ENCODE measurements at places on chromosomes 3 and 15.
A peak's percentile ranks its signal among the peaks of the same experiment; 100 is the strongest.

DNA sequence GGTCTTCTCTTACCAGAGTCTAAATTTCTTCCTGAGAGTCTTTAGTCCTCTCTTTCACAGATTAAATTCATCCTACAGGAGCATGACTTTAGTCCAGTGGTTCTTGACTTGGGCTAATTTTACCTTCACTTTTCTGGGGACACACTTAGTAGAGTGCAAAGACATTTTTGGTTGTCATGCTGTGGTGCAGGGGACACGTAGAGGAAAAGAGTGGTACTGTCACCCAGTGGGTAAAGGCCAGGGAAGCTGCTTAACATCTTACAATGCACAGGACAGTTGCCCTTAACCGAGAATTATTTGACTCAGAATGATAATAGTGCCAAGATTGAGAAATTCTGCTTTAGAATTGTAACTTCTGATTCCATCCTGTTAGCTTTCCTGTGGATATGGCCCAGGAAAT, 772.5 kb upstream of the GRM7 start:
- DNase-seq: no peak

DNA sequence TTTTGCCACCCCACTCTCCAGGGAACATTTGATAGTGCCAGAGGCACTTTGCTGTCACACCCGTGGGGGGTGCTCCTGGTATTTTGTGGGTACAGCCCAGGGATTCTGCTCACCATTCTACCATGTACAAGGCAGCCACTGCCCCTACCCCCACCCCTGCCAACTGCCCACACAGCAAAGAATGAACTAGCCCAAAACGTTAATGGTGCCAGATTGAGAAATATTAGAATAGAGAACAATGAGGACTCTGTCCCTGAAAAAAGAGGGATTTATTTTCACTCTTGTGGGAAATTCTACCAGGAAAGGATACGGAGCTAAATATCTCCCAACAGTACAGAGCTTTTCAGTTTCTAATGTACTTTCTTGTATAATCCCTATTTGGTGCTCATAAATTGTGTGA, 154.5 kb upstream of the SUCLG2 start:
- DNase-seq: no peak

- DNase-seq: no peak
These were observed at the start of gene KCNMB2 for GRCh38 chr3:178536211-178537079. KCNMB2 (plus strand) TSS chr3:178536436.

GRCh38 chr3:103082501-103082900, 647.7 kb downstream of the ZPLD1 start:
- DNase-seq: no peak

- DNase-seq: no peak
These were observed 10.0 kb upstream of the USP3 start for GRCh38 chr15:63494408-63494807.

- DNase-seq: no peak
These were observed 68.4 kb downstream of the PPCDC start for GRCh38 chr15:75091814-75092213.

DNA sequence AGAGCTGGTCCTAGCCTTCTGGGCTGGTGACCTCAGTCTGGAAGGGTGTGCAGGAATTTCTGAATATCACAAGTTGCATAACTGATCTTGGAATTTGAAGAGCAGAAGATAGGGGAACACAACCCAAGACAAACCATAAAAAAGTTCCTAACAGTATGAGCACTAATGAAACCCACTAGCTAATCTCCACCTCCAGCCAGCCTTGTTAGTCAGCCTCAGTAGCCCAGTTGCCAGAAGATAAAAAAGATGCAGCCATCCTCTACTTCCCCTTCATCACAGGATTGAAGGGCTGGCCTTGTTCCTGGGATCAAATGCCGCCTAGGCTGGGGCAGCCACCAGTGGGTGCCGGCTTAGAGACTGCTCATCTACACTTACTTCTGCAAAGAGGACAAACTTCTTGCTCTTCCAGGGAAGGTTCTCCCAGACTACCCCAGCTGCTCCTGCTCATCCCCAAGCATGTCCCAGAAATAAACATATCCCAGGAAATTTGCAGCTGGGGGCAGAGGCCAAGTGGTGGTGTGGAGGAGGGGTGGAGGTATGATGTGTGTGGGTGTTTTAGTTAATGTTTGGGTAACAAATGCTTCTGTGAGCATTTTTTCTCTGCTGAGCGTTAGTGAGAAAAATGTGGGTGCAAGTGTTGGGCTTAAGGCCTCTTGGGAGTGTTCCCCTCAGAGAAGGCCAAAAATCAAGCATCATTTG, 9.2 kb upstream of the ITGA11 start:
- DNase-seq: no peak

- no peak for DNase-seq
These were observed 810 bp upstream of the MEF2A start for GRCh38 chr15:99565049-99565298.

DNA sequence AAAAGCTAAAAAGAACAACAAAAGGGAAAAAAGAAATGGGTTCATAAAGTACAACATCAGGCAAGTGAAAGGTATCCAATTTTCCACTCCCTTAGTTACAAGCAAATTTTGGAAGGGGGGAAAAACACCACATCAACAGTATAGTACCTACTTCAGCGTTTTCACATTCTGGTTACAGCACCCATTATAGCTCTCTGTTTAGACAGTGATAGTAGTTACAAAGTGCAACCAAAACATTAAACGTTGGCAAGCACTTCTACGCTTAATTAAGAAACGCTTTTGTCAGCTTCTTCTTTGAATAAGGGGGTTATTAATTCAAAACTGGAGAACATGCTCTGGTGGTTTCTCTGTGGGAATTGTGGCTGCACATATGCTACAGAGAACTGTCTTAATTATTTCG, 180.2 kb downstream of the VPS13C start:
- no peak for DNase-seq

- DNase-seq: no peak
These were observed 139.3 kb downstream of the NFKBIZ start for GRCh38 chr3:101988596-101988995.

- DNase-seq: no peak
These were observed 434.2 kb upstream of the CCDC54 start for GRCh38 chr3:106943071-106943470.

- no peak for DNase-seq
These were observed 21.0 kb downstream of the SLCO2A1 start for GRCh38 chr3:134008630-134009156.

- DNase-seq: no peak
These were observed 106.8 kb downstream of the ADCY5 start for GRCh38 chr3:123341871-123342630.

GRCh38 chr3:62823461-62824050, 51.7 kb downstream of the CADPS start:
- no peak for DNase-seq

DNA sequence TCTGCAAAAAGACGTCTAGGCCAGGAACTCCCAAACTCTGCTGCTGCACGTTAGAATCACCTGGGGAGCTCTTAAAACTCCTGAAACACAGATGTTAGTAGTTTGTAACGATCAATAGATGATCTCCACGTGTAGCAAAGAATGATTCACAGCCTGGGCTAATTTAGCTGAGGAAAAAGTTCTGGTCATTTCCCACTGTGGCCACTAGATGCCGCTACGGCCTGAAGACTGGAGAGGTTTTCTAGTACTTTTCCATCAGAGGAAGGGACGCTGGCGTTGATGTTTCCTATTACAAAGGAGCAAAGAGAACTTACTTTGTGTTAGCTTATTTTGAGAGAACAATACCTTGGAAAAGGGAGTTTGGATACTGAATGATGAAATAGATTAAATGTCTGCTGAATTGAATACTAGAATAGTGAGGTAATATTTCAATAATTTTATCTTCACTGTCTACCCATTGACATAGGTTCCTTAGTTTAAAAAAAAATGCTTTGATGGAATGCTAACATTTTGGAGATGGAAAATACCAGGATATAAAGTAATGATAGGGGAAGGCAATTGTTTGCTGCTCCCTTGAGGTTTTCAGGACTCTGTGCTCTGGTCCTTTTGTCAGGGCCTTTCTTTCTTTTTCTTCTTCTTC, 159.1 kb downstream of the P3H2 start:
- peak; percentile 67 for DNase-seq

- DNase-seq: no peak
These were observed 5.6 kb upstream of the CCDC13 start for GRCh38 chr3:42778644-42779043.

GRCh38 chr3:147655236-147655635, 246.1 kb downstream of the ZIC1 start:
- DNase-seq: no peak

DNA sequence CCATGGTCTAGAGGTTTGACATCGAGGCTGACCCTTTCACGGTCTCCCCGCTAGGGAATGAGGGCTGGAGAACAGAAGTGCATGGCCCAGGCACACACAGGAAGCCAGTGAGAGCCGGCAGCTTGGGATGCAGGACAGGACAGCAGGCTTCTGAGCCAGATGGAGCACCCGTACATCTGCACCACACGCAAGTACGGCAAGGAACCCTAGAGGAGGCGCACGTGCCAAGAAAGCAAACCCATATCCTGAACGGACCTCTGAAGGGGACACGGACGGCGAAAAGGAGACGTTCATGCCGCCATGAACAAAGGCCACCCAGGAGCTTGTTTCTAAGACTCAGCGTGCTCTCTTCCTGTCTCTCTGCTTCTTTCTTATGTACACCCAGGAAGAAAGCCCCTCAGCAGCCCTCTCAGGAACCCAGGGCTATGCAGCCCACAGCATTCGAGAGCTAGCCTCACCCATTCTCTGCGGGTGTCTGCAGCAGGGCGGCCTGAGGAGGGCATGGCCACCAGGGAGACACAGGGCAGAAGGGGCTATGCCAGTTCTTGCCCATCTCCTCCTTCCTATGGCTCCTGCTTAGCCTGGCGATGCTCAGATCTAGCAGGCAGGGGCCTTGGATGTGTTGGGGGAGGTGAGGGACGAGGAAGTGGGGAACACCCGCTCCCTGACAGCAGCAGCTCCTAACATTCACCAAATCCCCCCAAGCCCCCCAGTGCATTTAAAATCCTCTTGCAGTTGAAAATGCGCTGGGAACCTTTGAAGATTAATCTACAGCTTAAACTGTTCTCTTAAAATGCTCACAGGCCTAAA, 81.3 kb downstream of the PCSK6 start:
- DNase-seq: no peak

DNA sequence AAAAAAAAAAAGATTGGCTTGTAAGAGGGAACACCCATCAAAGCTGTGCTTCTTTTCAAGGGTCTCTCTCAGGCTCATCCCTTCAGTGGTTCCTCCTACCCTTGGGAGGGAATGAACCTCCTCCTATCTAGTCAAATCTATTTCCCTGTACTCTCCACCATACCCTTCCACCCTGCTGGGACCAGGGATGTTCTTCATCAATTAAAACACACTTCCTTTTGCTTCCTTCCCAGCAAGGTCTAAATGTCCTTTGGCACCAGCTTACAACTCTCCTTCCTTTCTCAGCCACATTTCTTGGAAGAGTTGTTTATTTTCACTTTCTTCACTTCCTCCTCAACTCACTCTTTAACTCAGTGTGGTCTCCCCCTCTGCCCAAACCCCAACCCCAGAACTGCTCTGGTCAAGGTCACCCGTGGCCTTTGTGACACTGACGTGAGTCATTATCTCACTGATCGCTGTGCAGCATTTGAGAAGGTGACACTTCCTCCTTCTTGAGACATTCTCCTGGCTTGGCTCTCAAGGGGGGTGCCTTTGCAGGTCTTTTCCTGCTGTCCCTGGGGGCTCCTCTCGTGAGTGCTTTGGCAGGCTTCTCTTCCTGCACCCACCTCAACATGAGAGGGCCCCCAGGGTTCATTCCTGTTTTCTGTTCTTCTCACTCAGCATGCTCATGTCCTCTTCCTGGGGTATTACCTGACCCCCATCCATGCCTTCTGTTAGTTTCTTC, 210.5 kb upstream of the TLE3 start:
- no peak for DNase-seq

DNA sequence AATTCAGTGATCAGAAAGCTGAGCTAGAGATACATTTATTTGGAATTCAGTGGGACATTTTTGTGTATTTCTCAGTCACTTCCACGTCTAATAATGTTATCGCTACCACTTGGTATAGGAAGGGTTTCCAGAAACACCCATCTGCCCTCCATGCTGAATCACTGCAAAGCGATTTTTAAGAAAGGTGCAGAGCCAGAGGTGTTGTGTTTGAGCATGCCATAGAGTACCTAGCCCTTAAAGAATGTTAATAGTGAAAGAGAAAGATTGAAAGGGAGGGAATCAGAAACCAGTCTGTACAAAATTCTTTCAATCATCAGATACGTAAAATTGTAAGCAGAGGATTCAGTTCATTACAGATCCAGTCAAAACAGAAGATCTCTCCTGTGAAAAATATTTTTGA, 80.1 kb upstream of the ARL6 start:
- DNase-seq: no peak

- DNase-seq: peak; percentile 9
These were observed 330.2 kb downstream of the TIGIT start for GRCh38 chr3:114624047-114624445.

GRCh38 chr3:81311321-81311720, 450.1 kb downstream of the GBE1 start:
- no peak for DNase-seq

- DNase-seq: no peak
These were observed 32.6 kb upstream of the SKIL start for GRCh38 chr3:170324962-170325361.

GRCh38 chr3:94709249-94709902, 646.5 kb downstream of the NSUN3 start:
- DNase-seq: no peak

DNA sequence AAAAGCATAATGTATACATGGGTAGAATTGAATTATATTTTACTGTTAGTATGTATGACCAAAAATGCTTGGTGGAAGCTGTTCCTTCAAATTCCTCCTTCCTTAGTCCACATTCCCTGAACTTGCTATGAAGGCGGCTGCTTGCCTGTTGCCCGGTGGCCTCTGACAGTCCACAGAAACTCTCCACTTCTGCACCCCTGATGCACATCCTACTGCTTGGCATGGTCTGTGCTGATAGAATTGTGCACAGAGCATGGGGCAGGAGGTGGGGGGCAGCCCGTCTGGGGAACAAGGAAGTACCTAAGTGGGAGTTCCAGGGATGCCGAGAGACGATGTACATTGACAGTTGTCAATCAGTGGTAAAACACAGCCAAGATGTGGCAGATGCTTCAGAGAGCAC, 33.7 kb upstream of the GABRB3 start:
- DNase-seq: no peak

GRCh38 chr3:194608981-194609380, 24.2 kb downstream of the TMEM44 start:
- no peak for DNase-seq

DNA sequence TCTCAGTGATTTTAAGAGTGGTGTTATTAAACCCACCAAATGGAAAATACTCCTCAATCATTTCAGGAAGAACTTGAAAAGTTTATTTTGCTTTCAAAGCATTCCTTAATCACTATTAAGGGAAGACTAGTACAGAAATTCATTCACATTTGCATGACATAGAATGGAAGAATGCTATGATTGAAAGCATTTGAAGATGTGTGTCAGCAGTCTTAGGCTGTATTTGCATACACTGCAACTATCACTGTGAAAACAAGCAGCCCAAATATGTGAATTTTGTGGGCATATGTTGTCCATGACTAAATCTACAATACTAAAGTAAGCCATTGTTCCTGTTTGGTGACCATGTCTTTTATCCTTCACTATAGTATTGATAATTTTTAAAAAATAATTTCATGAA, 95.8 kb downstream of the CNTN3 start:
- no peak for DNase-seq

GRCh38 chr3:113258361-113258760, 47.0 kb downstream of the BOC start:
- no peak for DNase-seq

- DNase-seq: no peak
These were observed 1.0 kb upstream of the IGF2BP2 start for GRCh38 chr3:185825639-185826481.

- peak; percentile 42 for DNase-seq
These were observed 59.7 kb downstream of the SEMA3G start for GRCh38 chr3:52385157-52385556.

- DNase-seq: no peak
These were observed 16.1 kb downstream of the HSPBAP1 start for GRCh38 chr3:122777563-122777962.
